Lower leg skin (tissue), 4 donors: ENCODE measurements at places on chromosomes 11 and 22.
A peak's percentile ranks its signal among the peaks of the same experiment; 100 is the strongest.

DNA sequence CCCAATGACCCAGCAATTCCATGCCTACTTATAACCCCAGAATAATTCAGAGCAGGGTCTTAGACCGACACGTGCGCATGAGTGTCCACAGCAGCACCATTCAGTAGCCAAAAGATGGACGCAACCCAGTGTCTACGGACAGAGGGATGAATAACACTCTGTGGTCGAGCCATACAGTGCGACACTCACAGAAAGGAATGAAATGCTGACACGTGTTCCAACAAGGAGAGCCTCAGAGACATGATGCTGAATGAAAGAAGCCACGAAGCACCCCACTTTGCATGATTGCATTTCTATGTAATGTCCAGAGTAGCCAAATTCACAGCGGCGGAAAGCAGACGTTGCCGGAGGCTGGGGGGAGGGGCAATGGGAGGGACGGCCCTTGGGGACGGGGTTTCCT is 134.4 kb downstream of the CTTN start:
- DNase-seq, result no peak

- DNase-seq, result peak; percentile 22
Measured at GRCh38 chr11:25483915-25484635, 847.9 kb upstream of the ANO3 start.

GRCh38 chr22:34877506-34877905 is 188.5 kb upstream of the ISX start:
- DNase-seq, result no peak

DNA sequence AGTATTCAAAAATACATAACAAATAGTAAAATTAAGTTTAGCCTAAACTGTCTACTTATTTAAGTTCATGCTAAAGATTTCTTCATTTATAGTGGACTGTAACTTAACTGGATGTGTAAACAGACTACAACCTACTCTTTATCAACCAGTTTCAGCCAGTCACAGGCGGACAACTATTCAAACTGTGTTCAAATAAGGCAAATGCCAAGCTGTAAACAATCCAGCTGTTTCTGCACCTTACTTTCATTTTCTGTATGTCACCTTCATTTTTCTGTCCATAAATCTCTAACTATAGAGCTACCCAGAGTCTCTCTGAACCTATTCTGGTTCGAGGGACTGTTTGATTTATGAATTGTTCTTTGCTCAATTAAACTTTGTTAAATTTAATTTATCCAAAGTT is 992.8 kb downstream of the DLG2 start:
- DNase-seq, result no peak

GRCh38 chr22:24683691-24684090 is 80.7 kb downstream of the GGT1 start:
- no peak for DNase-seq

DNA sequence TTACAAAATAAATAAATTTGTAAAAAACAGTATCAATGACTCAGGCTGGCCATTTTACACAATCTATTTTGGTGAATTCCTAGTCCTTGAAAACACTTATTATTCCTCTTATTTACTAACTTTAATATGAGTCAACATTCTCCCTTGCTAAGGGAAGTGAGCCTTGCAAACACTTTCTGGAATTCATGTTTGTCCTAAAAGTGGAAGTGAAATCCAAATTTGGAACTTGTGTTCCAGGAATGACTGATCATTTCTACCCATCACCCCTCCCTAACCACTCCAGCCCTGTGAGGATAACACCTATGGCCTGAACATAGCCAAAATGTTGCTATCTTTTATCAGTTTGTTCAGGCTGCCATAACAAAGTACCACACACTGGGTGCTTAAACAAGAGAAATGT is 83.1 kb downstream of the OR5AK2 start:
- peak; percentile 21 for DNase-seq

GRCh38 chr11:112570333-112570732 is 309.7 kb upstream of the PLET1 start:
- no peak for DNase-seq
